ENCODE measurements at places on chromosomes 16 and 17. TPM values are rescaled to one million over a fixed set of nuclear protein-coding genes. Genes with fewer than 3 reads are reported as not detected.
A peak's percentile ranks its signal among the peaks of the same experiment; 100 is the strongest.

The FOXC2 gene
- 0.13 TPM for total RNA-seq

DNA sequence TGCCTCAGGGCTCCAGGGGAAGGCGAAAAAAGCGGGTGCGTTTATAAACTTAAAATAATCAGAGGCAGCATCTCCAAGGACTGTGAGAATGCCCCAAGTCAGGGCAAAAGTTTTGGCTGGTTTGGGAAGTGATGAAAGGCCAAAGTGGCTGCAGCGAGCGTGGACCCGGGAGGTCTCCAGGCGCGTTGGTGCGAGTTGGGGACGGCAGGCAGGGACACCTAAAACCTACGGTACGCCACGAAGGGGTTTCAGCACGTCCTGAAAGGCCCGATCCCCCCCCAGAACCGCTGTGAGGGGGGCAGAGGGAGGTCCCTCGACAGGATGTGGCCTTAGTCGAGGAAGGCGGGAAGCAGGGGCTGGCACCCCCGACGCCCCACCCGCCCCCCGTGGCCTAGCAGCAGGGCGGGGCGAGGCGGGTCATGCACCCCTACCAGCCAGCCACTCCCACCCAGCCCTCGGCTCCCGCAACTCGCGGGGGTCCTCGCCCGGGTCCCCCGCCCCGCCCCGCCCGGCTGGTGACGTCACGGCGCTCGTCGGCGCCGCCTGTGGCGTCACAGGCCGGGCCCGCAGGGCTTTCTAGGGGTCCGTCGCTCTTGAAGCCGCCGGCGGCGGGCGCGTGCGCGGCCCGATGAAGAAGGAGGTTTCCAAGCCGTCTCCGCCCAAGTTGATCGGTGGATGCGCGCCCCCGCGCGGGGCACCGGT is at the start of gene MYCBPAP:
MYCBPAP (plus strand) TSS at position 569 of the 702 bp plus-strand sequence. CDS start 236 bp downstream, outside the sequence.
- peak within 1 kb of the TSS; percentile 48 for H3K4me3 ChIP-seq
- DNase-seq: peak; percentile 79
- H3K27ac ChIP-seq: no peak within 1 kb of the TSS

The TEDC2 gene
- 48.5 TPM for total RNA-seq

GRCh38 chr17:7440113-7440833 is 961 bp downstream of the FGF11 start:
- peak overlapping the region; percentile 90 for H3K4me3 ChIP-seq
- peaks cover 55% of the 10 kb centered on the region for H3K4me1 ChIP-seq
- peak; percentile 84 for DNase-seq
- H3K27me3 ChIP-seq: no peaks in the 10 kb centered on the region
- H3K36me3 ChIP-seq: no peaks in the 10 kb centered on the region

DNA sequence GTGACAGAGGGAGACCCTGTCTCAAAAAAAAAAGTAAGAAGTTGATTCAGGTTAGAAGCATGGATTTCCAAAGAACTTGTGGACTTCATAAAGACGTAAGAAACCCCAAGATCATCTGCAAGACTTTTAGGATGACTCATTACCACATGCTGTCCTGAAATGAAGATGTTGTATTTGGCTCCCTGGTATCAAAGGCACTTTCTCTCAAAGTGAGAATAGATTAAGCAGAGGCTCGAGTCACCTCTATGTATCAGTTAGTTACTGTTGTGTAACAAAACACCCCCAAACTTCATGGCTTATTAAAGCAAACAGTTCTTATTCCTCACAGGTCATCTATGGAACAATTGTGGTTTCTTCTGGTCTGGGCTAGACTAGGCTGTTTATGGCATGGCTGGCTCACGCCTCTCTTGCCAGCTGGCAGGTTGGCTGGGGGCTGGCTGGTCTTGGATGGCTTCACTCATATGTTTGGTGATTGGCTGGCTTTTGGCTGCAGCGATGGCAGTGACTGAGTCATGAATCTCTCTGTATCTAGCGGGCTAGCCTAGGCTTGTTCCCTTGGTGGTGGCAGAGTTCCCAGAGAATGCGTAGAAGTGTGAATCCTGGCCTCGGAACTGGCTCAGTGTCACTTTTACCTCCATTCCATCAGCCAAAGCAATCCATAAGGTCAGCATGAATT is 60.4 kb upstream of the MSI2 start:
- DNase-seq: no peak
- no peaks in the 10 kb centered on the region for H3K27me3 ChIP-seq
- H3K4me3 ChIP-seq: no peak overlapping the region
- no peaks in the 10 kb centered on the region for H3K4me1 ChIP-seq

The PRSS33 gene
- not detected for total RNA-seq

DNA sequence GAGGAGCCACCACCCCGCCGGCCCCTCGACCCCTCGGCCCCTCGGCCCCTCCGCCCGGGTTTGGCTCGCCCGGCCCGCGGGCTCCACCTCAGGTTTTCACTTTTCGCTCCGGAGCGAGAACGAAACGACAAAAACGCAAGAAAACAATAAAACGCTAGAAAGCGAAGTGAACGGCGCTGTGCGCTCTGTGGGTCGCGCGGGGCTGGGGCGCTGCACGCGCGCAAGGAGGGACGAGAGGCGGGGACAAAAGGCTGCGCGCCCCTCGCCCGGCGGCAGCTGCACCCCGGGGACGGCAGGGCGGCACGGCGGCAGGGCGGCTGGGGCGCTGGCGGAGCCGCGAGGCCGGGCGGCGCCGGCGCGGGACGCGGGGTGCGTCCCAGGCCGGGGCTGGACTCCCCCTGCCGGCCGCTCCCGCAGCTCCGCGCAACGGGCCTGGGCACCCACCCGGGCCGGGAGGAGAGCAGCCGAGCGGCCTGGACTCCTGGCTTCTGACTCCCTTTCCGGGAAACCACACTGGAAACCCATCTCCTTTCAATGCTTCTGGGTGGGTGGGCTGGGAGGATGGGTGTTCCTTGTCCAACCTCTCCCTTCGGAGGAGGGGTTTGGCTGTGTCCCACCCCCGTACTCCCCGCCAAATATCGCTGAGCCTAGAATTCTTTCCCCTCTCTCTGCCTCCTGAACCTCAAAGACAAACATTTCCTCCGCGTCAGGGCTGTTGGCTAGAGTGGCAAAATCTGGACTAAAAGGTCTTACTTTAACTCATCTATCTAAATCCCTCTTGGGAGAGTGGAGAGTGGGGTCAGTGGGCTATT is 9.9 kb downstream of the TBX2 start:
- peaks cover 46% of the 10 kb centered on the region for H3K27me3 ChIP-seq
- peak; percentile 73 for DNase-seq
- peaks cover 21% of the 10 kb centered on the region for H3K4me1 ChIP-seq
- no peak overlapping the region for H3K27ac ChIP-seq

- no peaks in the 10 kb centered on the region for H3K4me1 ChIP-seq
- no peaks in the 10 kb centered on the region for H3K27me3 ChIP-seq
- no peaks in the 10 kb centered on the region for H3K36me3 ChIP-seq
- no peak overlapping the region for H3K4me3 ChIP-seq
Observed at GRCh38 chr16:17408296-17408695, 62.5 kb downstream of the XYLT1 start.

The DNAH9 gene
- 6.2 TPM for total RNA-seq

DNA sequence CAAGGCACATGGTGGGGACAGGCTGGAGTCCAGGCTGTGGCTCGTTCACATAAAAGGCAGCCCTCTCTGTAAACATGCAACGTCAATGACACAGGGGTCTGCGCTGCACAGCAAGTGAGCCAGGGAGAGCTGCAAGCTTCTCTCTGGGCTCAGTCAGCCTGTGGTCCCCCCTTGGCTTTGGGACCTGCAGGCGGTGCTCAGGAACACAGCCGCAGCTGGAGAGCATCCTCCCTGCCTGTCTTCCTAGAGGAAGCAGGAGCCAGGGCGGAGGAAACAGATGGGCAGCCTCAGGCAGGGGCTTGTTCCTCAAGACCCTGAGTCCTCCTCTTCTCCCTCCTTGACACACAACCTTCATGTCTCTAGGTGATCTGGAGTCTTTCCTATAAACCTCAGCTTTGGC is 228.0 kb downstream of the C16orf78 start:
- H3K27ac ChIP-seq: no peak overlapping the region
- no peak overlapping the region for H3K4me3 ChIP-seq
- no peaks in the 10 kb centered on the region for H3K36me3 ChIP-seq
- DNase-seq: no peak
- no peaks in the 10 kb centered on the region for H3K27me3 ChIP-seq
- peaks cover 2% of the 10 kb centered on the region for H3K4me1 ChIP-seq

The TBX2 gene
- not detected for total RNA-seq

DNA sequence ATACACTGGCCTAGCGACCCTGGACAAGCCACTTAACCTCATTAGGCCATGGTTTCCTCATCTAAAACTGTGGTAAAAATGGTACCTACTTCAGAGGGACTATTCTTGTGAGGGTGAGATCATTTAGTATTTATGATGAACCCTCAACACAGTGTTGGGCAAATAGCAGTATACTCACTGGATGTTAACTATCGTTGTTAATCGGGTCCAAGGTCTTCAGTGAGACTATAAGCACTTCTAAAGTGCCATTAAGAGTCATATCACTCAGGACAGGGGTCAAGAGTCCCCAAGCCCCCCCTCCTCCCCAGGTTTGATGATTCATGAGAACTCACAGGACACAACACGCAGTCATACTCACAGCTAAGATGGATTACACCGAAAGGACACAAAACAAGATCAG is 11.0 kb downstream of the TK2 start:
- no peak for DNase-seq
- no peaks in the 10 kb centered on the region for H3K4me1 ChIP-seq
- H3K4me3 ChIP-seq: no peak overlapping the region
- no peak overlapping the region for H3K27ac ChIP-seq
- no peaks in the 10 kb centered on the region for H3K36me3 ChIP-seq

All from A673 (cell line).